ENCODE measurements at places on chromosomes 5 and 9.
A peak's percentile ranks its signal among the peaks of the same experiment; 100 is the strongest.

DNA sequence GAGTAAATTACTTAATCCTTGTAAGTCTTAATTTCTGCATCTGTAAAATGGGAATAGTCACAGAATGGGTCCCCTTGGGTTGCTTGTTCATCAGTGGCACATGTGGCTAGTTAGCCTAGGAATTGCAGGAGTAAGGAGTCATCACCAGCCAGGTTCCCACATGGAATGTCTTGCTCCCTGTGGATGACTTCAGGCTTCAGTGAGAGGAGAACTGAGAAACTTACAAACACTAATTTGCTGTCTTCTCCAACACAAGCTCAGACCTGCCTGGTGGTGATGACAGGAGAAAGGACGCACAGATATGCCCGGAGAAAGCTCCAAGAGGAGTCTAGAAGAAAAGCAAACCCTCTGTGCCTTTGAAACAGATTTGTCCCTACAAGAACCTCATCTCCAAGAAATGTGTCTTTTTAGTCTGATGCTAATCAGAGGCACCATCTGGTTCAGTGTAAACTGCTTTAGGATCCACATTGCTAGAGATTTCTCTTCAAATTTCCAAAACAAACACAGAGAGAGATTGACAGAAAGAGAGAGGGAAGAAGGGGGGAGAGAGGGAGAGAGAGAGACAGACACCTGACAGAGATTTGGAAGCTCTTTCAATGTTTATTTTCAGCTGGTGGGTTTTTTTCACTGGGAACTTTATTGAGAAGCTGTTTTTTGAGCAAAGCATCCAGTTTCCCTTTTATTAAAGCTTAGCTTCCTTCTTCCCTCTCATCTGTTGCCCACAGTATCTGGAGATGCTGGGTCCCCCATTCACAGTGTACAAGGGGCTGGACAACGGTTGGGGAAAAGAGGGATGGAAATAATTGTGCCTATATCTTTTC, 128.3 kb downstream of the DOCK2 start:
- DNase-seq, result no peak

- no peak for DNase-seq
Measured at GRCh38 chr5:155866971-155867370, 460.0 kb upstream of the SGCD start.

DNA sequence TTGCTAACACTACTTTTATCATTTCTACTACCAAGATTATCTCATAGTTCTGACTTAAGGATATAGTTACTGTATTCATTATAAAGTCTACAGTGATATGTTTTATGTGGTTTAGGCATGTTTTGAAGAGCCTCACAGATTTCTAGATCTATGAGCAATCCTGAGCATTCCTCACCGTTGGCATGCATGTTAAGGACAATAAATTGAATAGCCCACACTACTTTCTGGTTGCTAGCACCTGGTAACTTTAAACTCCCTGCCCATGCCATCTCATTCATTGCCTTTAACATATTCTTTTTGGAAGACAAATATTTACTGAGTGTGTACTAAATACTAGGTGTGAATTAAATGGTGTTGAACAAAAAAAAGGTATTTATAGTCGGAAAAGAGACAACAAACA, 868.1 kb upstream of the CDH9 start:
- no peak for DNase-seq

DNA sequence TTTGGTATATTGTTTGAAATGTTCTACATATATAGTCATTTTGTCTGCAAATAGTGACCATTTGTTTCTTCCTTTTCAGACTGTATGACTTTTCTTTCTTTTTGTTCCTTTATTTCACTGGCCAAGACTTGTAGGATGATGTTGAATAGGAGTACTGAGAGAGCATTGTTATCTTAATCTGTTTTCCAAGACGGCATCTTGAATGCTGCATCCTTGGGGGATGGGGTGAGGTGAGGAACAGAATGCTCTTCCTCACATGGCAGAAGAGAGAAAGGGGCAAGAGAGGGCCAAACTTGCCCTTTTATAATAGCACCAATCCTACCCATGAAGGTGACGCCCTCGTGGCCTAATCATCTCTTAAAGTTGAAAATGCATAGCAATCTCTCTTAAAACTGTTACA, 3.7 kb upstream of the ZNF510 start:
- DNase-seq, result no peak

DNA sequence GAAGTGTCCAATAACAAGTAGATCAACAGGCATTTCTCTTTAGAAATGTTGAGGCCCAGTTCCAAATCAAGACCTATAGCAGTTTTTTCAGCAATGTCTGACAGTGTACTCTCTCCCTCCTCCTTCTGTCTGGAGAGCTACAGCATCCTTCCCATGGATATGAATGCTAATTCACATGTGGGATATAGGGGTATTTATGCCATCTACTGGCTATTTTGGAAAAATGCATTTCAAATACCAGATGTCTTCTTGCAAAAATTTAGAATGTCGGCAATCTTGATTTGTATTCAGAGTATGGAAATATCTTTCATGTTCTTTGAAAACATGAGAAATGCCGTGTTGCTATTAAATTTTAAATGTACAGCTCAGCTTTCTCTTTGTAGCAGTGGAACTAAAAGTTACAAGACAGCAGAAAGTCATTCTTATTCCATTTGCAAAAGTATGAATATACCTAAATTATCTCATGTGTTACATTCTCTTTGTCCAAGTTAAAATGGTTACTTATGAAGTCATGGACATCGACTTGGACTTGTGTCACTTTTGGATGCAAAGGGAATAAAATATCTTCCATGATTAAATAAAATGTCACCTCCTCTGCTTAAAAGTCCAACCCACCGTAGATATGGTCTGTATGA, 647.8 kb downstream of the TAF11L14 start:
- no peak for DNase-seq

DNA sequence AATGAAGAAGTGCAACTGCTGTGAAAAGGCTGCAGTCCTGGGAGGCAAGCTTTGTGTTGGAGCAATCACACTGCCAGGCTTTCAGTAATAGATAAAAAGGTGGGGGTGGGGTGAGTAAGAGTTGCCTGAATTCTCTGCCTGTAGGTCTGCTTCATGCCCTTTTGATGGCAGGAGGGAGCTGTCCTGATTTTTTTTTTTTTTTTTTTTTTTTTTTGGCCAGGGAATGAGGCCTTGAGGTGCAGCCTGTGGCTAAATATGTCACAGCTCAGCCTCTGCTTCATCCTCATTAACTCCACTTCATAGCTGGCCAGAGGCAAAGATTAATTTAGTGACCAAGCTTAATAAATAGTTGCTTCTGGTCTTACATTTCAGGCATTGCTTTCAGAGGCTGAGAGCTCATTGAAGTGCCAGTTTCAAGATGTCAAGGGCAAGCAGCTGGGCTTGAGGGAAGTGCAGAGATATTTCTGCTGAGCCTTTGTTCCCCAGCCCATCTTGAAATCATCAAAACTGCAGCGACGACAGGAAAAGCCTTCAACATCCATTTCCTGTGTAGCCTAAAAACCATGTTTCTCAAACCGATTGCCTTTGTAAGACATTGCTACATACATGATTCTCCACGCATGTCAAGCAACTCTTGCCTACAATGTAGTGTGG, 134.7 kb downstream of the MACIR start:
- DNase-seq, result no peak

GRCh38 chr5:33462456-33462855, 21.7 kb downstream of the TARS1 start:
- no peak for DNase-seq

- no peak for DNase-seq
Measured at GRCh38 chr9:6440405-6440804, 27.4 kb downstream of the UHRF2 start.

DNA sequence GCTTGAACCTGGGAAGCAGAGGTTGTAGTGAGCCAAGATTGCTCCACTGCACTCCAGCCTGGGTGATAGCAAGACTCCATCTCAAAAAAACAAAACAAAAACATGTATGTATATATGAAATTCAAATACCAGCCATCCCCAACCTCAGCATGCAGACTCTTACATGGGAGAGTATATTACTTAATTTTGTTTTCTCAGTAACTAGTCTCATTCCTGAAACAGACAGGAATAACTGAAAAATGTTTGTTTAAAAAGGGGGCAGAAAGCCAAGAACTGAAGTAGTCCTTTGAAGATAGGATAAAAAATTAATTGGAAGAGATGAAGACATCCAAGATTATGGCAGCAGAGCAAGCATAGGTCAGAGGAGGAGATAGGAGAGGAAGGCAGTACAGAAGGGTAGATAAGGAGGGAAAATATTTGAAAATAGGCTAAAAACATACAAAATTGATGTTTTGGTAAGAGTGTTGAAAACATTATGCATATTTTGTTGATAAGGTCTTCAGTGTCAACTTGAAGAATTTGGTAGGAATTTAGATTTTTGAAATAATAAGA, 309.9 kb downstream of the MAT2B start:
- no peak for DNase-seq

- no peak for DNase-seq
Measured at GRCh38 chr9:95666096-95666784, 149.5 kb upstream of the PTCH1 start.

GRCh38 chr9:21744841-21745240, 57.6 kb upstream of the MTAP start:
- DNase-seq, result no peak

DNA sequence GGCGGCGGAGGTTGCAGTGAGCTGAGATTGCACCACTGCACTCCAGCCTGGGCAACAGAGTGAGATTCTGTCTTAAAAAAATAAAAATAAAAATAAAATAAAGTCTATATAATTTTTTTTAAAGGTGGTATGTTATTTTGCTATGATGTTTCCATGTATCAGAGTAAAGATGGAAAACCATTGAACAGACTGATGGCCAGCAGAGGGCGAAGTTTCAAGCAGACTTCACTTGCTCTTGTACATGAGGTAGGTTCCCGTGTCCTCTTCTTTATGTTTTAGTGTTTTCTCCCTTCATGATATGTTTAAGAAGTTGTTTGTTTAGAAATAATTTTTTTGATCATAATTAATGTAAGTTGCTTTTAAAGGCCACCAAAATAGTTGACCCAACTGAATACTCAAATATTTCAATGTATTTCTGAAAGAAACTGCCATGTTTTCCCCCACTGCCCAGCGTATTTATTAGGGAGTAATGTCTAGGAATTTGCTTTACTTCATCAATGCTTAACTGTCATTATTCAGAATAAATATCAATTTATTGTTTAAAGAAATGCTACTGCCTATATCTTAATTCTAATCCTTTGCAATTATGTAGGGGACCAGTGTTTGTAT, 146.4 kb downstream of the HACD4 start:
- peak; percentile 16 for DNase-seq

GRCh38 chr5:102819634-102820033, 64.5 kb downstream of the PAM start:
- no peak for DNase-seq

DNA sequence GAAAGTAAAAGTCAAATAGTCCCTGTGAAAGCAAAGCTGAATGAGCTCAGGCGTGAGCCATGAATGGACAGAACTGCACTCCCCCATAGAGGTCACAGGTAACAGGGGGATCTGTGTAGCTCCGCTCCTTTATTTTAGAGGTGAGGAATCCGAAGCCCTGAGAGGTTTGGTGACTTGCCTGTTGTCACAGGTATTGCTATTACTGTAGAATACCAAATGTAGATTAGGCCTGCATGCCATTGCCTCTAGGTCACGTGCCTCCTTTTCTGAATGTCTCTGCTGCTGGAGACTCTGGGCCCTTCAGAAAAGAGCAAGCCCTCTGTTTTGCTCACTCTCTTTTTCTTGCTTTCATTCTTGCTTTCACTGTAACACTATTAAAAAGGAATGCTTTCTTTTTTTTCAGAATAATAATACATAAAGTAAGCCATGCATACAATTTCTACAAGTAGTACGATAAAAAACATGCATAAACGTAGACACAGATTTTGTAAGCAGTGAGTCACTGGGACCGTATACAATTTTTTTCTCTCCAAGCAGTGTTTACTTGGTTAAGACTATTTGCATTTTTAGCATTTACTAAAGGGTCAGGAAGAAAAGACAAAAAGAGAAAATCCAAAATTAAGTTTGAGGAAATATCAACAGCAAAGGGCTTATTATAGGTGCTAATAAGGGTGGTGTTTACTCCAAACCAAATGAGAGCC, 568.7 kb upstream of the ADAMTS16 start:
- no peak for DNase-seq

GRCh38 chr5:11588803-11589202, 315.4 kb downstream of the CTNND2 start:
- DNase-seq, result no peak

GRCh38 chr9:115989831-115990230, 163.8 kb upstream of the PAPPA start:
- no peak for DNase-seq

DNA sequence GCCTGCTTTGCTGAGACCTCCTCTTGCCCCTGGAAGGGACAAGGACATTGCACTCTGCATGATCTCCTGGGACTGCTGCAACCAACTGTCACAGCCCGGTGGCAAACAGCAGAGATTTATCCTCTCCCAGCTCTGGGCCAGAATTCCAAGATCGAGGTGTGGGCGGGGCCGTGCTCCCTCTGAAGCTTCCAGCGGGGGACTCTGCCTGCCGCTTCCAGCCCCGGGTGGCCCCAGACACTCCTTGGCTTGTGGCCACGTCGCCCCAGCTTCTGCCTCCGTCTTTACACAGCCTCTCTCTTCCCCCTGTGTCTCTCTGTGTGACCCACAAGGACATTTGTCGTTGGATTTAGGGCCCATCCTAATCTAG, 67.1 kb downstream of the COL5A1 start:
- no peak for DNase-seq

- no peak for DNase-seq
Measured at GRCh38 chr5:56648460-56649034, 166.8 kb upstream of the MAP3K1 start.

GRCh38 chr9:126055381-126055985, 271.1 kb upstream of the MVB12B start:
- DNase-seq, result no peak

GRCh38 chr5:83149671-83150070, 72.3 kb downstream of the XRCC4 start:
- DNase-seq, result no peak

DNA sequence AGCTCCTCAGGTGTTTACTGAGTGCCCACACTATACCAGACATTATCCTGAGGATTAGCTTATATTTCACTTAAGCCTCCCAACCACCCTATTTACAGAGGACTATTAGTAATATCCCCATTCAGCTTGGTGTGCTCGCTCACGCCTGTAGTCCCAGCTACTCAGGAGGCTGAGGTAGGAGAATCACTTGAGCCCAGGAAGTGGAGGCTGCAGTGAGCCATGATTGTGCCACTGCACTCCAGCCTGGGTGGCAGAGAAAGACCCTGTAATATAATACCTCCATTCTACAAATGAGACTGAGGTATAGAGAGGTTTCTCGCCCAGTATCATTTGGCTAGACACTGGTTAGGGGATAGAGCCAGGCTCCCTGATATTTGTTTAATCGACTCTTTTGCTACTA, 18.0 kb upstream of the MATR3 start:
- DNase-seq, result no peak

DNA sequence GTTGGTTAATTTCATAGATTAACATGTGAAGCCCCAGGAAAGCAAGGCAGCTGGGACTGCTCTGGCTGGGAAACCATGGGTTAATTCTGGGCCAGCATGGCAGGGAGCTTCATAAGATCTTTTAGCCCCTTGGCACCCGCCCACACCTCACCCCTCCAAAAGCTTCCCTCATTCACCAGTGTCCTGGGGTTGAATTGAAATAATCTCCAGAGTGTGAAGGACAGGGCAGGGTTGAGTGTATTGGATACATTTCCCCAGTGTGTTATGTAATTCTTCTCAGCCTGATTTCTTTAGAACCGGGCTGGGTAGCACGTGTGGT, 19.4 kb downstream of the WNT8A start:
- DNase-seq, result no peak
